ENCODE measurements at places on chromosomes 2 and 18.
A peak's percentile ranks its signal among the peaks of the same experiment; 100 is the strongest.

GRCh38 chr2:18820966-18821365 lies 231.6 kb upstream of the NT5C1B start:
- DNase-seq, result peak; percentile 12

GRCh38 chr2:2520401-2520811 lies 189.3 kb upstream of the MYT1L start:
- no peak for DNase-seq

GRCh38 chr2:241095594-241096290 lies 6.3 kb downstream of the MTERF4 start:
- DNase-seq, result no peak

DNA sequence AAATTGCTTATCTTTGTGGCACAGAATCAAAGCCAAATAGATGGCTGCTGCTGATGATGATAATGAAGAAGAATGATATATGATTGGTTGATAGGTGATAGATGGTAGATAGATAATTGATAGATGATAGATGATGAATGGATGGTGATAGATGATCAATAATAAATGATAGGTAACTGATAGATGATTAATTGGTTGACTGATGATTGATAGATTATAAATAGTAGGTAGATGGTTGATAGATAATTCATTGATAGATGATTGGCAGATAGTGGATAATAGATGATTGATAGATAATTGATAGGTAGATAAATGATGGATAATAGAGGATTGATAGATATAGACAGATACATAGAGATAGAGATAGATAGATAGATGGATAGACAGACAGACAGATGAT lies 430.2 kb downstream of the EIPR1 start:
- DNase-seq, result no peak

GRCh38 chr2:13676269-13676668 lies 956.2 kb upstream of the LRATD1 start:
- DNase-seq, result no peak

DNA sequence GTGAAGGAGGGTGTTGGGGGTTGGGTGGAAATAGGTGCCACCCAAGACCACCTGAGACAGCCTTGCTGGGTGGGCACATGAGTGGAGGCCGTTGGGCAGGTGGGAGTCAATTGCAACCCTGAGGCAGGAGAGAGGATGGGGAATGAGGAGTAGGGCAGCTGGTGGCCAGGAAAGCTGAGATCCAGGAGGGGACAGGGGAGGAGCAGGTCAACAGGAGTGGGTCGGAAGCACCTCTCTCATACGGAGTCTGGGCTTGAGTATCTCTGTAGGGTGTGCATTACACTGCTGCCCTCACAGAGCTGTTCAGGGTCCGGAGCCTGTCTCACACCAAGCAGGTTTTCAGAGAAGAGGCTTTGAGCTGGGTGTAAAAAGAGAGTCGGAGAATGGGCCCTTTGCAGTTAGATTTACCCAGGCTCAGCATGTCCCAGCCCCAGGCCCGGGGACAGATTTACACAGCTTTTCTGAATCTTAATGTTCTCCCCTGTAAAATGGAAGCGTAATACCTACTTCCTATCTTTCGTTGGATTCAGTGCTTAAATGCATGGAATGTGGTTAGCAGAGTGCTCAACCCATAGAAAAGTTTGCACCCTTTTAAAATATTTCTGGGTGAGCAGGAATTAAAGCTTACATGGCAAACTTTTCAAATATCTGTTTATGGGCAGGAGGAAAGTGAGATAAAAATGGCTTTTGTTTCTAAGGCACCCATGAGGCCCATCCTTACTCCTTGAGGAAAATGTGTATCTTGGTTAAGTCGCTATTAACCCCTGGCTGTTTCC lies 144.0 kb upstream of the MYCN start:
- no peak for DNase-seq

DNA sequence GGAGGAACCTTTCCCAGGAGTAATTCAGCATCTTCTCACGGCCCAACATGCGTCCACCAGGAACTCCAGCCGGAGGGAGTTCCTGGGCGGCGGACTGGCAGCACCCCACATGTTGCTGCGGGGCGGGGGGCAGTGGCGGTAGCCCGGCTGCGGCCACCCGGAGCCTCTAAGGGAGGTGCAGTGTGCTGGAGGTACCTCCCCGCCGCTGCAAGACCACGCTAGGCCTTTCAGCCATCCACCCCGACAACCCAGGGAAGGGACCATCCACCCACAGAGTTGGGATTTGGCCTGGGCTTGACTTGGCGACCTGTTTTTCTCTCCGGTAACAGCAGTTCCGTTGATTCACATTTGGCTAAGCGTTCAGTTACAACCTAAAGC lies 625 bp downstream of the LYPD6 start:
- DNase-seq, result no peak

- no peak for DNase-seq
Observed at GRCh38 chr2:64918220-64918886, 70.8 kb upstream of the SLC1A4 start.

DNA sequence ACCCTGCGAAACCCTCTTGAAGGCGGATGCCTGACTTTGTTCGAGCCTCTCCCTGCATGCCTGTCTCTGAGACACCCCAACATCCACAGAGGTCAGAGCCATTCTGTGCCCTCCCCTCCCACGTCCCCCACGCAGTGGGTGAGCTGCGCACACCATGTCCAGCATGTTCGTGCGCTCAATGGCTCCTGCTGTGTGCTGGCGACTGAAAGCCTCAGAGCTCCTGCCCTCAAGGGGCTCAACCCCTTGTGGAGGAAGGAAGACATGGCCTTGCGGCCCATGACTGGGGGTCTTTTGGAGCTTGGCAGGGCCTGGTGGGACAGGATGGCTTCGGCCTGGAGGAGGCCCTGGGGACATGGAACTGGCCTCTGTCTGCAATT lies 45.7 kb downstream of the ANKMY1 start:
- DNase-seq, result no peak

GRCh38 chr2:144986691-144987090 lies 466.8 kb upstream of the ZEB2 start:
- DNase-seq, result no peak

- DNase-seq, result no peak
Observed at GRCh38 chr18:59083136-59083818, 56.4 kb upstream of the SEC11C start.

DNA sequence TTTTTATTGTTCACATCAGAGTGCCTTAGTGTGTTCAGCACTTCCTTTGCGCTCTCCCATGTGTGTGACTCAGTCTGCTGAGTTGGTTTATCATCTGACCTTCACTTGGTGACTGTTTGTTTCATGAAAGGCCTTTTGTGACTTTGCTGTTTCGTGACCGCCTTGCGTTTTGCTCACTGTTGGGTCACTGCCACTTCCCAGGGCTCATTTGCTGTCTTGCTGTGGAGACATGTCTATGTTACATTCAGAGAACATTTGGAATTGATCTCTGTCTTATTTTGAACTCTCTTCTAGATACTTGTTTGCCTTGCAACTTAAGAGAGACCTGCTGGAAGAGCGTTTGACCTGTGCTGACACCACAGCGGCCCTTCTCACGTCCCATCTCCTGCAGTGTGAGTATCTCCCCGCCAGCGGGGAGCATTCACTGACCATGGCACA lies 54.7 kb downstream of the FARP2 start:
- no peak for DNase-seq
